Esophagus mucosa (tissue), 1 donor: ENCODE measurements at places on chromosomes 2 and 18. TPM values are rescaled to one million over a fixed set of nuclear protein-coding genes. Genes with fewer than 3 reads are reported as not detected.
A peak's percentile ranks its signal among the peaks of the same experiment; 100 is the strongest.

DGUOK gene
- total RNA-seq, result 38.3 TPM

IL1F10 gene
- total RNA-seq, result not detected

ALMS1 gene
- total RNA-seq, result 6.7 TPM

DNA sequence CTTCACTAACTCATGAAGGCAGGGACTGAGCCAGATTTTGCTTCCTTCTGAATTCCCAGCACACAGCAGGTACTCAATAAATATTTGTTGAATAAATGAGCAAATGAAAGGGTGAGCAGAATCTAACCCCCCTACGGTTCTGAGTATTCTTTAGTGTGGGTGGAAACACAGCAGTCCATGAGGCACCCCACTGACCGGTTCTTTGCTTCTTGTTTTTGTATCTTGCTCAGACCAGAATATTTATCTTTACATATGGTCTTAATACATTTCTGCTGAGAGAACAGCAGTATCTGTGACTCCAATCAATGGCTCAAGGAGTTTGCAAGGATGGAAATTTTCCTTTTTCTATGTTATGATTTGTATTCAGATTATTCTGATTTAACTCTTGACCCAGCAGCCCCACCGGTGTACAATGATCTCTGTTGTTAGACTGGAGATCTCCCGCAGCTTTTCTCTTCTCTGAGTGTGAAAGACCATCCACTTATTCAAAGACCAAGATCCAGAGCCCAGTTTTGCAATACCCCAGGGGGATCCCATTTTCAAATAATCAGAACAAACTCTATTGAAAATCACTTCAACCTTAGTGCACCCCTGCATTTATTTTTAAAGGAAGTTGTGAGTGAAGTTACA, 506.5 kb upstream of the TNP1 start:
- no peak for ATAC-seq

- ATAC-seq, result no peak
Measured at GRCh38 chr2:185127412-185127811, 529.1 kb downstream of the ZNF804A start.

GRCh38 chr2:152925547-152926448, 207.4 kb downstream of the ARL6IP6 start:
- peak; percentile 94 for ATAC-seq

GRCh38 chr2:25438793-25439192, 97.1 kb upstream of the DNMT3A start:
- ATAC-seq, result no peak
